ENCODE measurements at places on chromosomes 3 and 15.

- DNase-seq: peak; percentile 5
These were observed 915 bp upstream of the KCTD6 start for GRCh38 chr3:58490860-58491501.

- no peak for DNase-seq
These were observed 99.3 kb downstream of the LRRK1 start for GRCh38 chr15:101018450-101018849.

DNA sequence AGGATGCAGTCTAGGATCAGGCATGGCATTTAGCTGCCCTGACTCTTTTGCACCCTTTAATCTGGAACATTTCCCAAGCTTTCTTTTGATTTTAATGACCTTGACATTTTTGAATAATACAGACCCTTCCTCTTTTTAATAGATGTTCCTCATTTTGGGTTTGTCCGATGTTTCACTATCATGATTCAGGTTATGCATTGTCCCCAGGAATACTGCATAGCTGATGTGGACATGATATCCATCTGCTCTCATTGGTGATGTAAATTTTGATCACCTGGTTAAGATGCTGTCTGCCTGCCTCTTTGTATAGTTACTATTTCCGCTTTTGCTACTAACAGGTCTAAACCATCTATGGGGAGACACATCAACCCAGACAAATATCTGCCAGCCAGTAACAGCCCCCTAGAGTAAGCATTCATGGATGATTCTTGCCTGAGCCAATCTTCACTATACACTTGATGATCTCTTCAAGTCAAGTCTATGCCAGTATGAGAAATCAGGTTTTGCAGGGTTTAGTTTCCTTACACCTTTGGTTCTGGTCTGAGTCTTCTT, 50.6 kb upstream of the ULK4 start:
- peak; percentile 8 for DNase-seq

DNA sequence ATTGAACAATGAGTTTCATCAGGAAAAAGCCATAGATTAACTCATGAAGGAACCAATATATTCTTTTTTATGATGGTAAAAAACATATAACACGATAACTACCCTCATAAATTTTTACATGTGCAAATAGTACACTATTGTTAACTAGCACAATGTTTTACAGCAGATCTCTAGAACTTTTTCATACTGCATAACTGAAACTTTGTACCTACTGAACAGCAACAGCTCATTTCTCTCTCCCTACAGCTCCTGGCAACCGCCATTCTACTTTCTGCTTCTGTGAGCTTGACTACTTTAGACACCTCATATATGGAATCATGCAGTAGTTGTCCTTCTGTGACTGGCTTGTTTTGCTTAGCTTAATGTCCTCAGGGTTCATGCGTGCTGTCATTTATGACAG, 235.4 kb downstream of the NFKBIZ start:
- DNase-seq: no peak

GRCh38 chr3:51816723-51817122, 37.7 kb upstream of the IQCF6 start:
- no peak for DNase-seq

DNA sequence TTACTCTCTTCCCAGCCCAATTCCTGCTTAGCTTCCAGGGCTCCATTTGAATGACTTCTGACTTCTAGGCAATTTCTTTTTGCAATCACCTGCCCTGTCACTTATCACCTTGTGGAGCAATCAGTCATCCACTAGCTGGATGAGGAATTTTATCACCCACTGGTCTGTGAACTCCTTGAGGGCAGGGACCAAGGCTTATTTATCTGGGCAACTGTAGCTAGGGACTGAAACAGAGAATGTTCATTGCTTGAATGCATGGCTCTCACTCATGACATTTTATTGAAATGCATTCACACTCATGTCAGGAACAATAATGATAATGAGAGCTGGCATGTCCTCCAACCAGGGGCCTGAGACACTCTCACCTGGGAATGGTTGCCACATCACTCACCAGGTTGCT, 15.5 kb downstream of the TNFAIP8L3 start:
- DNase-seq: no peak

DNA sequence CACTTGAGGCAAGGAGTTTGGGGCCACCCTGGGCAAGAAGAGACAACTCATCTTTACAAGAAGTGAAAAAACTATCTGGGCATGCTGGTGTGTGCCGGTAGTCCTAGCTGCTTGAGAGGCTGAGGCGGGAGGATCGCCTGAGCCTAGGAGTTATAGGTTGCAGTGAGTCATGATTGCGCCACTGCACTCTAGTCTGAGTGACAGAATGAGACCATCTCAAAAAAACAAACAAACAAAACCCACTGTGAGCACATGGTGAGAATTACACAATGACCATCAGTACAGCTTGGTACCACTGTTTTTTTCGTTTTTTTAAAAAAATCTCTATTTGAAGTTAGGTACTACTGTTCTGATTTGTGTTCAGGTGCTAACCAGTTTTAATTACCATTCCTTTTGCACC, 13.6 kb downstream of the VPS39 start:
- peak; percentile 32 for DNase-seq

- no peak for DNase-seq
These were observed 70.4 kb upstream of the PCSK6 start for GRCh38 chr15:101559952-101560351.

GRCh38 chr3:191774485-191774884, 313.5 kb downstream of the PYDC2 start:
- DNase-seq: no peak

DNA sequence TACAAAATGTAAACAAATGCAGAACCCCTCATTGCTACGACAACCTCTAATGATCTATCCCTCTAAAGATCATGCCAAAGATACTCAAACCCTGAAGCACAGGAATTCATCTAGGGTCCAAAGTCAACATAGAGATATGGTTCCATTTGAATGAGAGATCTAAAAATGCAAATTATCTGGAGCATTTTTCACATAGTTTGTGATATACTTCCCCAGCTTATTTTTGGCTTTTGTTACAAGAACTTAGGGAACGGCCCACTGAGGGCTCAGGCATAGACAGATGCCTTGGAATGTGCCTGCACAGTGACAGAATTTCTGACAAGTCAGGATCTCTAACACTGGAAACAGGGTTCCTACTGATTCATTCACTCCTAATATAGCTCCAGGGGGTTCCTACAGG, 258.9 kb upstream of the THBS1 start:
- DNase-seq: no peak

DNA sequence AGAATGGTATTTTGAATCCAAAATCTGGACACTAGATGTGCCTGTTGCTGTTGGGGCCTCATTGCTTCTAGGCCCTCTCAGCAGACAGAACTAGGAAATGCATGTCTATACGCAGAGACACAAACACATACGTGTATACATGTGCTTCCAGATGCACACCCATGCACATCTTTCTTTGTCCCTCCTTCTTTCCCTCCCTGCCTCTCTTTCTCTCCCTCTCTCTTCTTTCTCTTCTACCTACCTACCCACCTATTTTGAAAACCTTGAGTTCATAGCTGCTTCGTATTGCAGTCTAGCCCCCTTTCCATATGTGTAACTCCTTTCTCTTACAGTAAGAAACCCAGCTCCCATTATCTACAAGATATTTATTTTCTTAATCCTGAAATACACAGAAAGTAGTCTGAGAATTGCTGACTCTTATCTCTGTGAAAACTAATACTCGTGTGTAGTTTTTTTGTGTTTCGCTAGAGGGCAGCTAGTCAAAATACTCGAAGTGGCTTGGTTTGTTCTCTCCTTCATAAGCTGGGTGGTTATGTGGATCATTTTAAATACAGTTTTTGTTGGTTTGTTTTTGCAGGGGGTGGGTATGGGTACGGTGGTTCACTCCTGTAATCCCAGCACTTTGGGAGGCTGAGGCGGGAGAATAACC, 18.5 kb downstream of the RPL32 start:
- no peak for DNase-seq

- no peak for DNase-seq
These were observed 1.8 kb upstream of the CEP97 start for GRCh38 chr3:101722394-101723173.

GRCh38 chr3:58462829-58463180, 29.1 kb upstream of the KCTD6 start:
- no peak for DNase-seq

DNA sequence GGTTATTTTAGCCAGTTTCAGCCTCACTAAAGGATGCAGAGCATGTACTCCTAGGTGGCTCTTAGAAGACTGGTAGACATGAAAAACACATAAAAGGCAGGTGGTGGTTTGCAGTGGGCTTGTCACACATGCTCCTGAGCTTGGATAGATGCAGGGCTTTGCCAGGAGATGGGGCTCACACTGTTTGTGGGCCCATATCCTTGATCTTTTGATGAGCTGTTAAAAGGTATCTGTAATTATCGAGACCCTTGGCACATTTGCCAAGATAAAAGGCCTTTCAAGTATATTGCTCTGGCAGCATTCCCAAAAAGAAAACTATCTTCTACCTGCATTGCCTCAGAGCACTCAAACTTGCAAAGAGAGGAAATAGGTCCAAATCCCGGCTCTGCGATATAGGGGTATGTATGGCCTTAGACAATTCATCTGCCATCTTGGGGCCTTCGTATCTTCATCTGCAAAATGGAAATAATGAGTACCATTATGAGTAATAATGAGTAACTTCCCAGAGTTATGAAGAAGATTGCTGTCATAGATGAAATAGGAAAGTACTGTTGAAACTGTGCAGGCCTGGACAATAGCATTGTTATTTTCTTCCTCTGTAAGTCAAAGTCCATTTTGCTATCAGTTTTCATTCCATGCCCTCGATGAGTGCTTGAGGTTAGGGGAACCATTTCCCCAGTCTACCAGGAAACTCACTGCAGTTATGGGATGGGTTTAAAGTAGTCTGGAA, 172.7 kb downstream of the SYNPR start:
- DNase-seq: no peak

DNA sequence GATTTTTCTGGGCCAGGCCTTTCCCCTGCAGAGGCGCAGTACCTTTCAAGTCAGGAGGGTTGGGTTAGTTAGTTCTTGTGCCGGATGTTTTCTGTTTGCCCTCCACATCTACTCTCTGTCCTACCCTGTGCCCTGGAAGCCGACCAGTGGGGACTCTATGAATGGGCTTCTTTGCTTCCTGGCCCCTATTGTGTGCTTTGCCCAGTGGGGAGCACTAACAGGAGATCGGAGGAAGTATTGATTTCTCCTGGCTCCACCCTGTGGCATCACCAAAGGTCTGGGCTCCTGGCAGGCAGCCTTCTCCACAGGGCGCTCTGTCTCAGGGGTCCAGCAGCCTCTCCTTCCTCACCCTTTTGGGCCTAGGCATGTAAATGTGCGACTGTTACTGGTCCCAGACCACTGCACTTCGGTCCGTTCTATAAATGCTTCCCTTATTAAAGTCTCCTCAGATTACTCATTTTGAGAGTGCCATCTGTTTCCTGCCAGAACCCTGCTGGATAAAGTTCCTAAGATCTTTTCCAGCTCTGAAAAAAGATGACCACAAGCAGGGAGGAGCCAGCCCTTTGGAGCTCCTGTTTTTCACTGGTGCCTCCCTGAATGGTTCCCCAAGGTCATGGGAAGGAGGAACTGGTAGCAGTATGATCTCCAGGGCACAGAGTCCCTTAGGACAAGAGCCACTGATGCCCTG, 44.5 kb downstream of the CTDSPL start:
- DNase-seq: no peak

- DNase-seq: no peak
These were observed 608 bp upstream of the PPCDC start for GRCh38 chr15:75022783-75023180.

DNA sequence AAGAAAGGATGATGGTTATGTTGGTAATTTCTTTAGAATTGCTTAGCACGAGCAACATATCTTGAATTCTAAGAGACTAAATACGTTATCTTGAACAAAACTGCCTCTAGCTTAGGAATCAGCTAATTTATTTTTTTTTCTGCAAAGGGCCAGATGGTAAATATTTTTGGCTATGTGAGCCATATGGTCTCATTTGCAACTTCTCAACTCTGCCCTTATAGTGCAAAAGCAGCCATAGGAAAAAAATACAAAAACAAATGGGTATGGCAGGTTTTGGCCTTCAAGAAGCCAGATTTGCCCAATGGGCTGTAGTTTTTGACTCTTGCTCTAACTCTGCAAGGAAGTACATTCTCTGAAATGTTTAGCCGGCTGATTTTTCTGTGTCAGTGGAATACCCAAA, 11.9 kb downstream of the OXSM start:
- no peak for DNase-seq

GRCh38 chr3:17979252-17979651, 236.8 kb upstream of the TBC1D5 start:
- DNase-seq: no peak

DNA sequence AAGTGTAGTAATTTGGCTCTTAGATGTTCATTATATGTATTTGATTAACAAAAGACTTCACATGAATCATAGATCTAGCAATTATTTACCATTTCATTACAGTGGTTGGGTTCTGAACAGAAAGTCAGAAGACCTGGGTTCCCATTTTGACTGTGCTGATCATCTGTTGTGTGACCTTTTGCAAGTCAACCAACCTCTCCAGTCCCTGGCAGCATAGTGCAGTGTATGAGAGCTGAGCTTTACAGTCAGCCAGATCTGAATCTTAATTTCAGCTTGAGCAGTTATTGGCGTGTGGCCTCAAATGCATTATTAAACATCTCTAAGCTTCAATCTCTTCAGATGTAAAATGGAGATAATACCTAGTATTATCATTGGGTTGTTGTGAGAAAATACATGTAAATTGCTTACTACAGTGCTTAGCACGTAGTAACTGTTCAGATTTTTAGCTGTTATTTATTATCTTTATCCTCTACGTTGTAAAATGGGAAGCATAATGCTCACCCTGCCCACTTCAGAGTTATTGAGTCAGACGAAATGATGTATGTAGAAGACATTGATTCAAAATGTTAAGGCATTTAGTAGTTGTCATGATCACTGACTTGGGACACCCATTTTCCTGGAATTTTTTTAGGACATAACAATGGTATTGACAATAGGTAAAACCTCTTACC, 104.0 kb downstream of the KLHL25 start:
- DNase-seq: peak; percentile 71

DNA sequence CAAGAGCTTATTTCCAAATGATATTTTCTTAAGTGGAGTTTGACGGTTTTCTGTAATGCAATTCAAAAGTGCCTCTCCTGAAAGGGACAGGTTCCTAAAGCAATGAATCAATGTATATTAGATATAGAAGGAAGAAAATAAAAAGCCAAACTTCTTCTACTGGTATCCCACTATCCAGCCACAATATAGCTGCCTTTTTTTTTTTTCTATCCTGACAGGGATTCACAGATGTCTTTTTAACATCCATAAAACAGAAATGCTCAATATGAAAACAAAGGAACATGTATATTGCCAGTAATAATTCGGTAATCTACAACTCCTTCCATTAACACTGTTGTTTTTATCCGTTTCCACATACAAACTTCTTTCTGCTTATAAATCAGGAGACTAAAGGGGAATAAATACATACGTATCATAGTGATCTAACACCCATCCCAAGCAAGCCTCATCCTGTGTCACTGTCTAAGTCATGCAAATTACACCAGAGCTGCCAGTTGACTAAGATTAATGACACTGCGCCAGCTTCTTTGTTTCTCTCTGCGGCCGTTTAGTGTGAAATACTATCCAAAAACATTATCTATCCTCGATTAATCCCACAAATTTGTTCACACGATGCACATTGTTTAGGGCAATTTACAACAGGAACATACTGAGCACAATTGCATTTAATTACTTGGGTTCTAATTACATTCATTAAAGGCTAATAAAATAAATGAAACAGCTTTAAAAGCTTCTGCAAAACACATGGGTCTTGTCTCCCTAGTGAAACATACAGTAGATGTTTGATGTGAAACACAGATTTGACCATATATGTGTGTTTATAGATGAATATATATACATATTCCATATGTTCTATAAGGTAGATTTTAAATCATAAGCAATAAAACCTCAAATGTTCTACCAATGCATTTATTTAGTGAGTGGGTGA, 51.9 kb upstream of the CDIN1 start:
- no peak for DNase-seq

GRCh38 chr15:36885771-36886170, 214.6 kb downstream of the MEIS2 start:
- no peak for DNase-seq

Data from stimulated activated naive CD8-positive, alpha-beta T cell treated with anti-CD3 and anti-CD28 coated beads, Interleukin-15, amount 100 ng/mL, for 72 hours (primary cell).